GM18507 (cell line): ENCODE measurements at places on chromosomes 11 and 22.
A peak's percentile ranks its signal among the peaks of the same experiment; 100 is the strongest.

GRCh38 chr22:22558972-22559603 is at the start of gene PRAME:
Gene PRAME (minus strand): TSS chr22:22559265. CDS start chr22:22556832, 2,433 bp downstream.
- DNase-seq, result peak; percentile 77

DNA sequence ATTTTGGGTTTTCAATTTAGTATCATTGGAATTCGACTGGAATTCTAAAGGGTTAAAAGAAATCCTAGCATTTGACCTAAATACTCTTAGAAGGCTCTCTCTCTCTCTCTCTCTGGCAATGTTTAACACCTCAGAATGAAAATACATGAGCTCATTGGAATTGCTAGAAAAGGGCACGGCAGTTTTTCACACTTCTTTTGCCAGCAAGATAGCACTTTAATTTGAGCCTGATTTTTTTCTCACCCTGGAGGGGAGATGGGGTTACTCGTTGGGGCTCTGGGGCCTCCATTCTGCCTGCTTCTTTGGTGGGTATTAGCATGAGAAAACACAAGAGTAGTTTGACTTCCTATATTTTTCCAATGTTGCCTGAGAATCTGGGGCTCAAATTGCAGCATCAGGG is 22.8 kb upstream of the CLMP start:
- DNase-seq, result no peak

GRCh38 chr11:72235351-72236057 is 8.5 kb downstream of the PHOX2A start:
- no peak for DNase-seq

DNA sequence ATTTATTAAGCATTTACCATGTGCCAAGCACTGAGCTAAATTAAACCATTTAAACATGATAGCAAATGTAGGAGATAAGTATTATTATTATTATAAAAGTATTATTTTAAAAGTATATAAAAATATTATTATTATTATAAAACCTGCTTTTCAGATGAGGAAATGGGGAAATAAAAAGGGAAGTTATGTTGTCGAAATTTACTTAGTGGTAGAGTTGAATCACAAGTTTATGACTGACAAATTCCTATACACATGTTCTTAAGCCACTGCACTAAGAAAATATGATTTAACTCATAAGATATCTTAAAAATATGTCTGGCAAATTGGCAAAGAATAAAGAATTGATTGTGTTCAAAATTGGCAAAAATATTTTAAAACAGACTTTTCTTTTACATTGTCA is 53.8 kb downstream of the CASP12 start:
- DNase-seq, result no peak

DNA sequence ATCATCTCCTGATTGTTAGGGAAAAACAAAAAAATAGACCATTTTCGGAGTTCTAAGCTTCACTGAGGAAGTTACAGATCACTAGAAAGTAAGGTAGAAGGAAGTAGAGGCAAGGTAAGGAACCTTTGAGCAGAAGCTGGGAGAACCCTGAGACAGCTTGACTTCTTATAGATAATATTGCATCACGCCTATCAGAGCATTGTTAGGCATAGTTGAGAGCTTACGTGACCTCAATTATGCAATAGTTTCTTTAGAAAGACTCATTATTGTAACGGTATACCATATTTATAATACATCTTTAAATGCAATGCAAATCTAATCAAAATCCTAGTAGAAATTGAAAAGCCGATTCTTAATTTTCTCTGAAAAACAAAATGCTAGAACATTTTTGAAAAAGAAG is 4.9 kb downstream of the TBRG1 start:
- DNase-seq, result no peak

- no peak for DNase-seq
These were observed 16.3 kb upstream of the C11orf87 start for GRCh38 chr11:109405671-109406070.

DNA sequence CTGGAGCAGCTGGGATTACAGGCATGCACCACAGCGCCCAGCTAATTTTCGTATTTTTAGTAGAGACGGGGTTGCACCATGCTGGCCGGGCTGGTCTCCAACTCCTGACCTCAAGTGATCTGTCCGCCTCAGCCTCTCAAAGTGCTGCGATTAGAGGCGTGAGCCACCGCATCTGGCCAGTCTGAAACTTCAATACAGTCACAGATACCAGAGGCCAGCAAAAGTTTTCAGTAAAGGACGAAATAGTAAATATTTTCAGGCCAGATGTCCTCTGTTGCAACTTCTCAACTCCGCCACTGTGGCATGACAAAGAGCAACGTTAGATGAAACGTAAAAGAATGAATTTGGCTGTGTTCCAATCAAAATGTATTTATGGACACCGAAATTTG is 403.6 kb downstream of the MN1 start:
- DNase-seq, result no peak

DNA sequence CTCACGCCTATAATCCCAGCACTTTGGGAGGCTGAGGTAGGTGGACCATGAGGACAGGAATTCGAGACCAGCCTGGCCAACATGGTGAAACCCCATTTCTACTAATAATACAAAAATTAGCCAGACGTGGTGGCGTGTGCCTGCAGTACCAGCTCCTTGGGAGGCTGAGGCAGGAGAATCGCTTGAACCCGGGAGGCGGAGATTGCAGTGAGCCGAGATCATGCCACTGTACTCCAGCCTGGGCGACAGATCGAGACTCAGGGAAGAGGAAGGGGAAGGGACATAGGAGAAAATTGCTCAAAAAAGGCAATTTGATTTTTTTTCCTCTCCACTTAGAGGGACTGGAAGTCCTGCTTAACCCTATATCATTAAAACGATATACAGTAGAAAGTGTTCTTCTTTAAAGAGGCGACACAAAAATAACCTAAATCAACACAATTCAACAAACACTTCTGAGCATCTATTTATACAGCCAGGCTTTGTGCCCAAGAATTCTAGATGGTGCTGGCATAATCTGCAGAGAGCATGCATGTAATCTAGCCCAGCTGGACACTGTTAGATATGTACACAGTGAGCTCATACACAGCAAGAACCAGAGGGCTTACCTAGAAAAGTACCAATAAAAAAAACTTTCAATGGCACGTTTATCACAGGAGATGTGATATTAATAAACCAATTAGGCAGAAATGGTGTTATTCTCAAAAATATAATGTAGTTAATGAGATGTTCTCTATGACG is 20.9 kb upstream of the DENND5A start:
- no peak for DNase-seq

- no peak for DNase-seq
These were observed 20.1 kb downstream of the CELSR1 start for GRCh38 chr22:46517255-46517761.
